ENCODE measurements at places on chromosomes 7 and 10.

- no peak for DNase-seq
These were observed 611.2 kb downstream of the SDK1 start for GRCh38 chr7:3912291-3912690.

GRCh38 chr10:114743521-114744231 is 77.9 kb upstream of the FHIP2A start:
- no peak for DNase-seq

- no peak for DNase-seq
These were observed 33.2 kb upstream of the ELAPOR2 start for GRCh38 chr7:87092568-87093091.

GRCh38 chr7:3434611-3435010 is 133.6 kb downstream of the SDK1 start:
- DNase-seq, result no peak

- DNase-seq, result no peak
These were observed 117.6 kb downstream of the HIP1 start for GRCh38 chr7:75621124-75621523.

GRCh38 chr7:30899066-30899465 is 12.6 kb upstream of the AQP1 start:
- DNase-seq, result no peak

DNA sequence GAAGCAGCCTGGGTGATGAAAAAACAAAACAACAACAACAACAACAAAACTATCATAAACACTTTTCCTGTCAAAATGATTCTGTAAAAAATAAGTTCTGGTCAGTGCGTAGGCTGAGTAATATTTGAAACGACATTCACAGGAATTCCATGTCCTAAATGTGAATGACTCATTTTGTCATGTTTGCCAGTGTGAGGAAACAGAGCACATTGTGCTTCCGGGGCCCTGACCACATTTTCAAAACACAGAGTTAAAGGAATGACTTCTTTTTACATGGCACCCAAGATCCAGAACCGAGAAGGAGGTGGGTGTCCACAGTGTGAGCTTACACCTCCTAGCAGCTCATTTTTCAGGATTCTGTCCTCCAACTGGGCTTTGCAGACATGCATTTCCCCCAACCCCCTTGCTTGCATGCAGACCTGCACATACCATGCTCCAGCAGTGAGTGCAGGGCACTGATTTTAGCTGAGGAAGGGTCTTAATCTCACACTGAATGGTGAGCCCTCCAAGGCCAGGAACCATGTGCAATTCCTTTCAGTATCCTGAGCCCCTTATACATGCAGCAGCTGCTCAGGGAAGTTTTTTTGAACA is 3.0 kb downstream of the CLRN3 start:
- no peak for DNase-seq

DNA sequence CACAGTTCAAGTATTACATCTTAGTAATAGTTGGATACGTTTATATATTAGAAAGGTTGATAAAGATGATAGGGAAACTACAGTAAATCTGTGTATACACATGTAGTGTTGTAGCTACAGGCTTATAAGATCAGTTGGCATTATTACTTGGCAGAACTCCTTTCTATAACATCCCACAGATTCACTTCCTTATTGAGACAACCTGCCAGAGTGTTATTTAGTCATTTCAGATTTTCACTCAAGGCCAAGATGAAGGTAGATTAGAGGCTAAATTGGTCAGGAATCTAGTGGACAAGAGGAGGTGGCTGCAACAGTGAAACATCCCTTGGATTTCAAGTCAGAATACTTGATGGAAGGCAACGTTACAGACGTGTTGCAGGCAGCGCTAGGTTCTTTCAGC is 63.0 kb downstream of the PAPSS2 start:
- DNase-seq, result no peak

- DNase-seq, result no peak
These were observed 18.0 kb upstream of the INPP5A start for GRCh38 chr10:132519382-132520176.

All from EH (cell line).